ENCODE measurements at places on chromosomes 2 and 18.

DNA sequence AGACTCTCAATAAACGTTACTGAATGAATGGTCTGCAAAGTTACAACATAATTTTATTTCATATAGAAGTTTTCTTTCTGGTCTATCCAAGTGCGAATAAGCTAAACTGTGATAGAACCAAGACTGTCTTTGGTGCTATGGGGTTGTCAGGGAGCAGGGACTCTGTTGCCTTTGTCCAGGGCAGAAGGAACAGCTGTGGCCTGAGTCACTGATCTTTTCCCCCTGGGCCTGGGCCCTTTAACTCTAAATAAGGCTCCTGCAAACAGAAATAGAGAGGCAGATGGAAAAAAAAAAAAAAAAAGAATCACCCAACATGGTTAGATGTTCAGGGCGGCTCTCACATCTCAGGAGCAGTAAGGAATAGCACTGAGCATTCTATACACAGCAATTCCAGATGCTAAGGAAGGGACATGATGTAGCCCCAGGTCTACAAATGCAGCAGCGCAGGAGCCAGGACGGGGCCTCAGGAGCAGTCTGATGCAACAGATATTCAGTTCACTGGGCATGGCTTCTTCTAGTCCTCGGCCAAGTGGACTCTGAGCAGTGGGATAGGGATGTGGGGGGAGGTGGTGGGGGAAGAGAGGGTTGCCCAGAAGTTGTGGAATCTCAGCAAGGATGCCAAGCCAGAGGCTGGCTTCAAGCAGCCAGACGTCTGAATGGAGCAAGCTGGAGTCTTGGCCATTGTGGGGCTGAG is 247.1 kb upstream of the SIX2 start:
- DNase-seq, result no peak

DNA sequence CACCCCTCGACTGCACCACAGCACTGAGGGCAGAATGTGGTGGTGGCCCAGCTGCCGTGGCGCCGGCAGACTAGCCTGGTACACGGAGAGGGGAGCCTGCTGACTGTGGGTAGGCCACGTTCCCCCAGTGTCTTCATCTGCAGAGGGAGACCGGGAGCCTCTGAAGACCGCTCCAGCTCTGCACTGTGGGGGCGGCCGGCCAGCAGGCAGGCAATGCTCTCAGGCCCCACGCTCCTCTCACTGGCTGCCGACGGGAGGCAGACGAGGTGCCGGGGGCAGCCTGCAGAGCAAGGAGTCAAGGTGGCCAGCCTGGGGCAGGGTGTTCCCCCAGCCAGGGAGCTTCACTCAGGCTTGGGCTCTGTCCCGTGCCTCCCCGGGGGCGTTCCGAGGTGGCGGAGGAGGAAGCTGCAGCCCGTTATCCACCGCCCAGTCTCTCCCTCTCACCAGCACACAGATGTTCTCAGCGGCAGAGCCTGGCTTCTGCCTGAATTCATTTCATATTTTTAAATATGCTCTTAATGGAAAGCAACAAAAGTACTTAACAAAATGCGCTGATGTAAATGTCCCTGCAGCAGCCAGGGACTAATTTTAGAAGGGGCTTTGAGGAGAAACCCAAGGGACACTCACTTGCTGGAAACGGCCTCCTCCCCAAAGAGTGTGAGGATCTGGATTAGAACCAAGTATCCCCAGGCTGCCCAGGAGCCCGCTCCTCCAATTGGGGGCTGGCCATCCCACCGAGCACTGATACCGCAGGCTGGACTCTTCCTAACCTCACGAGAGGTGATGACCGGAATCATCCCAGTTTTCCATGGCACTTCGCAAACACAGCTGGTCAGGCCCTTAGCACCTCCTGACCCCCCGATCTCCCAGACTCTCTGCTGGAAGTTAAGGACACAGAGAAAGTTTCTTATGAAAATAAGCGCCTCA is 87.8 kb downstream of the HDAC4 start:
- no peak for DNase-seq

GRCh38 chr2:25283921-25284320 is 57.8 kb downstream of the DNMT3A start:
- no peak for DNase-seq

GRCh38 chr2:38720613-38721241 is 30.4 kb downstream of the SRSF7 start:
- no peak for DNase-seq

- DNase-seq, result no peak
Observed at GRCh38 chr2:240958366-240959213, 39.8 kb upstream of the SNED1 start.

DNA sequence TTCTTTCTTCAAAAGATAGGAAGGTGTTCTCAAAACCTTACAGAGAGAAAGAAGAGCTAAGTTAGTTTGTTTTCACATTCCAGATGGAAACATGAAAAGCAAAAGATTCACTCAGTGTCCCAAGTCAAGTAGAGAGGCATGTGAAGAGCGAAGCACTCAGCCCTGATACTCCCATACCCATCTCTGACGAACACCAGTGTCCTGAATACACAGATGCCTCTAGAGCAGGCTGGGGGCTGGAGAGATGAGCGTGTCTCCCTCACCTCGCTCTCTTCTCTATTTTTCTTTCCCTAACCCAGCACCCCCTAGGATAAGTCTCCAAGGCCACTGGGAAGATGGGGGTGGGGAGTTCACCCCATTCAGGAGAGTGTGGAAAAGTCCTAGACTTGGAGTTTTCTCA is 227.8 kb downstream of the TMEM163 start:
- no peak for DNase-seq

DNA sequence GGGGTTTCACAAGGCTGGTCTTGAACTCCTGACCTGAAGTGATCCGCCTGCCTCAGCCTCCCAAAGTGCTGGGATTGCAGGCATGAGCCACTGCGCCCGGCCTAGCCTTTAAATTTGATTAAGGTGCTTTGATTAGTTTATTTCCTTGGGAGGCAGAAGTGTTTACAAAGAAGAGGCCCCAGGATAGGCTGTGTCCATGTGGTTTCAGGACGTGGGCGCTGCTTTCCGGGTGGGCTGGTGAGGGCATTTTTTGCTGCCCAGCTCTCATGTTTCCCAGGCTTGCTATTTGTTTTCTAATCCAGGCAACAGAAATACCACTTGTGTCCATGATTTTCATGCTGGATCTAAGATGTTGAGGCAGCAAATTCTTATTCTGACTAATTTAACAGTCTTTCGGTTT is 124.2 kb downstream of the SH3RF3 start:
- DNase-seq, result no peak

DNA sequence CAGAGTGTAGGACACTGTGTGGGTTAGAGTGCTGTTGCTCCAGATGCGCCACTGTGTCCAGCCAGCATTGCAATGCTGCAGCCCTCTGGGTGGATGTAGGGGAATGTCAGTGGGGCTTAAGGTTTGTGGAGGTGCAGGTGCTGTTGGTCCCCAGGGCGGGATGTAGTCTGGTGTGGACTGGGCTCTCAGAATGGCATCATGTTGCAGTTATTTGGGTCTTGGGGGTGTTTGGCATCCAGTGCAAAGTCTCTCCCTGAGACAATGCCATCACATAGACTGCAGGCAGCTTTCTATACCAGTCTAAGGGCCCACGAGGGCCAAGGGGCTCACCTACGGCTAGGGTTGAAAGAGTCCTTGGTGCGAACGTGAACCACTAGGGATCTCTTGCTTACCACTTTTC is 275.3 kb downstream of the SOX11 start:
- no peak for DNase-seq

- no peak for DNase-seq
Observed at GRCh38 chr18:5518899-5519371, 24.9 kb downstream of the EPB41L3 start.

DNA sequence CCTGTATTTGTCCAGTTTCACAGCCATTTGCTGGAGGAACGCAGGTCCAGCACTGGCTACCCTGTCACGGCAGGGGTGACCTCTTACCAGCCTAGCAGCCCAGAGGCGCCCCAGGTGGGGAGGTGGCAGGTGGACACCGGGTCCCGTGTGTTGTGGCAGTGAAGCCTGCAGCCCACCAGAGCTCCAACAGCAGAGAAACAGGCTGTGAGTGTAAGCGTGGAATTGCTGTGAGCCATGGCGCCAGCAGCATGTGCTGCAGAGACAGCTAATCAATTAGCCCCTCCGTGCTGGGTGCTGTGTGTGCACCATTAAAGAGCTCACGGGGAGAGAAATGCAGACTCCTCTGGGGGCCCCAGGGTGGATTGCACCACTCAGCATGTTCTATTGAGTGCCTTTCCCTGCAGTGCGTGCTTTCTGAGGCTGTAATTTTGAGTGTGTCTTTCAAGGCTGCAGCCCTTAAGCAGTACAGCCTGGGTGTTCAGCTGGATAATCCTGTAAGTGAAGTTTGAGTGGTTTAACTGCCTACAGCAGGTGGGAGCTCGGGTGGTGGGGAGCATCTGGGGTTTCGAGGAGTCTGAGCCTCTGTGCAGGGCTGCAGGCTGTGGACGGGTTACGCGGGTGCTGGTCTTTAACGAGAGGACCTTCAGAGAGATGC is 15.9 kb downstream of the RTP5 start:
- no peak for DNase-seq

- DNase-seq, result peak; percentile 85
Observed at GRCh38 chr2:96538487-96539214, 2.1 kb downstream of the ARID5A start.

- DNase-seq, result no peak
Observed at GRCh38 chr2:240639566-240639965, 14.3 kb downstream of the GPR35 start.

GRCh38 chr18:74229005-74229404 is 62.8 kb downstream of the CYB5A start:
- DNase-seq, result no peak

DNA sequence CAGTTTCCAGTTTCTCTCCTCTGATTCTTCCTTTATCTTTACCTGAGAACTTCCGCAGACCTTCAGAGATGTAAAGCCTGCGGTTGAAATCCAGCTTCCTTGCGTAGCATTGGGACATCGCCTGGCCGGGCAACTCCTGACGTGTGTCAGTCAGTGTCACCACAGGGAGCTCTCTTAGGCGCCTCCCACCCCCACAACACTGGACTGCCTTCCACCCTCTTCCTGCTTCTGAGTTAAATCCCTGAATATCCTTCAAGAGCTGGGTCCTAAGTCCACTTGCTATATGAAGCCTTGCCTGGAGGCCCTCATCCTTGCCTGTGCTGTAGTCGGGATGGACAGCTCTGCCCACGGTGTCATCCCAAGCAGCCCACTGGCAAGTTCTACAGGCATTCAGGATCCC is 179.4 kb downstream of the SEPTIN10 start:
- no peak for DNase-seq

- DNase-seq, result no peak
Observed at GRCh38 chr2:220191737-220192136, 564.3 kb downstream of the SLC4A3 start.

- DNase-seq, result no peak
Observed at GRCh38 chr2:191385416-191386160, 140.4 kb downstream of the MYO1B start.

- no peak for DNase-seq
Observed at GRCh38 chr2:187075671-187076070, 226.7 kb upstream of the ZSWIM2 start.

- DNase-seq, result no peak
Observed at GRCh38 chr2:19689646-19690168, 212.1 kb downstream of the TTC32 start.

DNA sequence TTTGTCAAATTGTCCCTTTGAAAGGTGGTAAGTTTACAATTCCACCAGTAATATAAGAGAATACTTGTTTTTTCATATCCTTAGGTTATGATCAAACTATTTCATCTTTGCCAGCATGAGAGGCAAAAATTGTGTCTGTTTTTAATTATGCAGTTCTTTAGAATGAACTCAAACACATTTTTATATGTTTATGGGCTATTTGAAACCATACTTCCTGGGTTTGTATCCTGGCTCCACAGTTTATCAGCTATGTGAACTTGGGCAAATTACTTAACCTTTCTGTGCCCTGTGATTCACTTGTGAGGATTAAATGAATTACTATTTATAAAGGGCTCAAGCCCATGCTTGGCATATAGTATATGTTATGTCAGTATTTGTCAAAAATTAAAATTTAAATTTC is 109.4 kb downstream of the TANC1 start:
- no peak for DNase-seq

GRCh38 chr2:232174662-232175061 is 203.9 kb upstream of the ALPP start:
- no peak for DNase-seq

GRCh38 chr18:62898359-62898758 is 183.0 kb downstream of the PHLPP1 start:
- no peak for DNase-seq

DNA sequence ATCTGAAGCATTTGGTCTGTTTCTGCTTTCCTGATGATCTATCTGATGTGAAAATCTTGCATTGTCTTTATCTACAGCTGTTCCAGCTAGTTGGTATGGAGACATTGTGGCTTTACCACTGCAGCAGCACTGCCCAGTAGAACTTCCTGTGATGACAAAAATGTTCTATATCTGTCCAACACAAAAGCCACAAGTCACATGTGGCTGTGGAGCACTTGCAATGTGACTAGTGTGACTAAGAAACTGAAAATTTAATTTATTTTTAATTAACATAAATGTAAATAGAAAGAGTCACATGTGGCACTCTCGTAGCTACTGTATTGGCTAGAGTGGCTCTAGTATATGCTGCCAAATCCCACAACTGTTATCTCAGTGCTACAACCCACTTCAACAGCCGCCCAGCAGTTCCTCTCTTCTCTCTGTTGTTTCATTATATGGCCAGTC is 425.7 kb downstream of the SETBP1 start:
- no peak for DNase-seq

- DNase-seq, result no peak
Observed at GRCh38 chr2:179024445-179024844, 25.5 kb downstream of the CCDC141 start.

- DNase-seq, result no peak
Observed at GRCh38 chr2:209495855-209496585, 72.2 kb downstream of the MAP2 start.

DNA sequence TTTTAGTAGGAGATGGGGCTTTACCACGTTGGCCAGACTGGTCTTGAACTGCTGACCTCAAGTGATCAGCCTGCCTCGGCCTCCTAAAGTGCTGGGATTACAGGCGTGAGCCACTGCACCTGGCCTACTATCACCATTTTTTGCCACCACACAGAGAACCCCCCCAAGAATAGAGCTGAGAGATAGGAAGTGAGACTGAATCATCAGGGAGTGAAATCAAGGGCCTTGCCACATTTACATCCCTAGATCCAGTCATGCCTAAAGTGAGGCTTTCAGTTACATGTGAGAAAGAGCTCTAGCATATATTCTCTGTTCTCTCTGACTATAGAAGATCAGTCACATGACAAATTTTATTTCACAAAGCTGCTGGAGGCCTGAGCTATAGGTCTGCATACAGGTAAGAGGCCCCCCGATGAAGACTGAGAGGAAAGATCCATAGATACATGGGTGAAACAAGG is 28.0 kb upstream of the KCMF1 start:
- DNase-seq, result no peak

DNA sequence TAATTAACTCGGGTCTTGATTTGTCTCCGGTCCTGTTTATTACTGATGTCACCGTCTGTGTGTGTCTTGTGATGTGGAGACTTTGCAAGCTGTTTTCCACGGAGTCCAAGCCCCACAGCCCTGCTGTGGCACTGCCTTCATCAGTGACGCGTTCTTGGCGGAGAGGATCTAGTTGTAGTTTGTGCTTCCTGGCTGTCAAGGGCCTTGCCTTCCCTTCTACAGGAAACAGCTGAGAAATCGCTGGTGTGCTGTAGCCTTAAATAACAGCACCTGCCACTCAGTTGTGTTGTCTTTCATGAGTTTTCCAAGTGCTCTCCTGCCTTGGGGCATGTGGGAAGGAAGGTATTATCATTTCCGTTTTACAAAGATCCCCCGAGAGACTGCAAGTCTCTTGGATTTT is 26.3 kb downstream of the CTIF start:
- no peak for DNase-seq

Measured in stimulated activated CD8-positive, alpha-beta memory T cell treated with anti-CD3 and anti-CD28 coated beads, Interleukin-15, amount 100 ng/mL, for 1 hour (primary cell).